Stimulated activated CD4-positive, alpha-beta T cell treated with anti-CD3 and anti-CD28 coated beads, Interleukin-12 subunit alpha, Interleukin-12 subunit beta, amount 100 ng/mL, for 24 hours (primary cell): ENCODE measurements at places on chromosomes 12 and 14.

GRCh38 chr14:58193542-58193941, 6.4 kb upstream of the ACTR10 start:
- DNase-seq, result no peak

DNA sequence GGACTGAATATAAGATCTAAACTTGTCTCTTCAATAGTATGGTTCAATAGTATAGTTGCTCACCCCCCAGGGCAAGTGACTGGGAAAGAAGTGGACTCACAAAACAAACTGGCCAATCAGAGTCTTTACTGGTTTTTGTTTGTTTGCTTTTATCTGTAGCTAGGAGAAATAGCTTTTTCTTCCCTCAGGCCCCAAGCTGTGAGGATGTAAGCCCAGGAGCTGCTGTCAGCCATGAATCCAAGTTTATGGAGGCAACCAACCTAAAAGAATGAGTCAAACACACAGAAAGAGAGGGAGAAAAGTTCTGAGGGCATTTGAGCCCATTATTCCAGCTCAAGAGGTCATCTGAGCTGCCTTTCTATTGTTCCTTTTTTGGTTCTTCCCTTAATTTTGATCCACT, 375.3 kb downstream of the BCAT1 start:
- DNase-seq, result no peak

DNA sequence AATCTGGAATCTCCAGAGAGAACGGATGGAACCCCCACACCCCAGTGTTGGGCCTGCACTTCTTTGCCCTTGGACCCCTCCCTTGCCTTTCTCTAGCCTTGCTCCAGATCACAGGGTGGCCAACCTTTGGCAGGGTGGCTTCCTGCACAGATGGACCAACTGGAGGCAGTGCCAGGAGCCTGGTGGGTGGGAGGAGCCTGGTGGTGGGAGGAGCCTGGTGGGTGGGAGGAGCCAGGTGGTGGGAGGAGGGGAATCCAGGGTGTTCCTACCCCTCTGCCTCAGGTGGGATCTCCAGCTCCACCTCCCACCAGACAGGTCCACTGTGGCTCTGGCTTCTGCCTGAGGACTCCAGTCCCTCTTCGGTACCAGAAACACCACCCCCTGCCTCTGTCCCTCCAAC, 15.0 kb upstream of the ORAI1 start:
- DNase-seq, result no peak

GRCh38 chr12:45863332-45863731, 127.0 kb downstream of the SCAF11 start:
- DNase-seq, result no peak

DNA sequence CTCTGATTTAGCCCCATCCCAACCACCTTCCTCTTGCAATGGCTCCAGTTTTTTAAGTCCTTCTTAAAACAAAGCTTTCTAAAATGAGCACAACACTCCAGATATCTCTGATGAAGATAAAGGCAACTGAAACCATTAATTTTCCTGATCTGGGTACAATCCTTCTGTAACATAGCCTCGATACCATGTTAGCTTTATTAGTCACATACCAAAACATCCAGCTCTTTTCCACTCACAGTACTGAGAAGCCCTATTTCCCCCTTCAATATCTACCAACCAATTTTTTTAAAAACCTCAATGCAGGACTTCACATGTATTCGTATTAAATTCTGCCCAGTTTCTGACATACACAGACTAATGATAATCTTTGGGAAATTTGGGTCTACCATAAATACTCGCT, 105.9 kb downstream of the MED13L start:
- no peak for DNase-seq

- DNase-seq, result no peak
Measured at GRCh38 chr12:90331262-90331661, 622.6 kb upstream of the ATP2B1 start.

DNA sequence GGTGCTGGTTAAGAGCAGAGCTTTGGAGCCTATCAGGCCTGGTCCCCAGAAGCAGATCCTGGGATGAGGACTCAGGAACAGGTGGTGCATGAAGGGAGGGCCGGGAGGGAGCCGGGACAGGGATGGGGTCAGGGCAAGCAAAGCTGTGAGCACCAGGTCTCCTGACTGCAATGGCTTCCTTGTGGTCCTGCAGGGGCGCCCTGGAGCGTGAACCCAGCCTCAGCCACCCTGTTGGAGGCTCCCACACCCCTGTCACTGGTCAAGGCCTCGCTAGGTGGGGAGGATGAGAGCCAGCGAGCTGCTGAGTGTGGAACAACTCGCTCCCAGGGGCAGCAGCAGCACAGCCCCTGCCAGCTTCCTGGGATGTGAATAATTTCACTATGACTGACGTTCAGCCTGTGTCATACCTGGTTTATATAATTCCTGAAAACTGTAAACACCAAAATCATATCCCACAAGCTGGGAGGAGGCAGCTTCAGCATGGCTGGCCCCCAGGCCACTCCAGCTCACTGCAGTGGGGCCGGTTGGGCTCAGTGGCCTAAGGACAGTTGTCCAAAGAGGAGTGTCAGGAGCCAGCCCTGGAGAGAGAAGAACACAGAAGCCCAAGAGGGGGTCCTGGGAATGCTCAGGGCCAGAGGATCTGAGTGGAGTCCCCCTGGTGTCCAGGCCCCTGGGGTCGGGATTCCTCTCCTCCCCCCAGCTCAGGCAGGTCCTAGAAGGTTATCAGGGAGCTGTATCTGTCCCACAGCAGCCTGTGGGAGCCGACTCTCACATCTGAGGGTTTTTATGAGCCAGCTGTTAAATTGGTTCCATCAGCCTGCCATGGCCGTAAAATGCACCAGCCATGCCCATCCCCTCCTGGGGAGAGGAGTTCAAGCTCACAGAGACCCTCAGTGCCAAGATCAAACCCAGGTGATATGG, 272.9 kb downstream of the ADGRD1 start:
- no peak for DNase-seq

DNA sequence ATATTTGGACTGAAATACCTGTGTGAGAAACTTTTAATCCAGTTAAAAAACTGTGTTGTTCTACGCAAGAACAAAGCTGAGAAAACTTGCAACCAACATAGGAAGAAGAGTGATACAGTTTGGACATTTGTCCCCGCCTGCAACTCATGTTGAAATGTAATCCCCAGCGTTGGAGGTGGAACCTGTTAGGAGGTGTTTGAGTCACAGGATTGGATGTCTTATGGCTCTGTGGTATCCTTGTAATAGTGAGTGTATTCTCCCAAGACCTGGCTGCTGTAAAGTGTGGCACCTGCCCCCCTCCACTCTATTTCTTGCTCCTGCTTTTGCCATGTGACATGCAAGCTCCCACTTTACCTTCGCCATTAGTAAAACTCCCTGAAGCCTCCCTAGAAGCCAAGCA, 28.6 kb upstream of the ADAM20 start:
- DNase-seq, result no peak

- DNase-seq, result no peak
Measured at GRCh38 chr12:132503618-132504204, 13.8 kb downstream of the FBRSL1 start.

DNA sequence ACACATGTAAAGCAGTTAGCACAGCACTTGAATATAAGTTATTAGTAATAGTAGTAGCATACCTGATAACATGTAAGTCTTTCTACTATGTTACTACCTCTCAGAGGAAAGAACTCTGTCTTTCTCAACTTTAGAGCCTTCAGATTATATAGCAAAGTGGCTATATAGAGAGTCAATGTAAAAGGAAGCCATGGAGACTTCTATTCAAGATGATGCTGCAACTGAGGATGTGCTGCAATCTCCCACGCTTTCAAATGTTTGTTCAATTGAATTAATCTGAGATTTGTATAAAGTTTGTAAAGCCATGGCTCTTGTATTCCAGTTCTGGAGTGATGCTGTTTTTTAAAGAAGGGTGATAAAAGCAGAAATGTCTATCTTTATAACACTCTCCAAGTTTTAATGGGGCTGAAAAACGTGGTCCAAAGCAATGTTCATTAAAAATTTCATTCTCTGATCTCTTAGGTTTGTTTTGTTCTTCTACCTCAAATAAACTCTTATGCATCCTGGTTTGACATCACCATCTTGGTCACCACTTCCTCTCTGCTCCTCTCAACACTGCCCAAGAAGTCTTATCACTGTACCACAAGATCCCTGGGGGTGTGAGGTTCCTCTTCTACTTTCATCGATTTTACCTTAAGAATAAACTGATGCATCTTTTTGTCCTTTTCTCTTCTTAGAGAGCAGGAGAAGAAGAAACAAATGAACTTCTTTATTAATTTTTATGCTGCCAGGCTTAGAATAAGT, 40.6 kb downstream of the C12orf42 start:
- DNase-seq, result no peak

DNA sequence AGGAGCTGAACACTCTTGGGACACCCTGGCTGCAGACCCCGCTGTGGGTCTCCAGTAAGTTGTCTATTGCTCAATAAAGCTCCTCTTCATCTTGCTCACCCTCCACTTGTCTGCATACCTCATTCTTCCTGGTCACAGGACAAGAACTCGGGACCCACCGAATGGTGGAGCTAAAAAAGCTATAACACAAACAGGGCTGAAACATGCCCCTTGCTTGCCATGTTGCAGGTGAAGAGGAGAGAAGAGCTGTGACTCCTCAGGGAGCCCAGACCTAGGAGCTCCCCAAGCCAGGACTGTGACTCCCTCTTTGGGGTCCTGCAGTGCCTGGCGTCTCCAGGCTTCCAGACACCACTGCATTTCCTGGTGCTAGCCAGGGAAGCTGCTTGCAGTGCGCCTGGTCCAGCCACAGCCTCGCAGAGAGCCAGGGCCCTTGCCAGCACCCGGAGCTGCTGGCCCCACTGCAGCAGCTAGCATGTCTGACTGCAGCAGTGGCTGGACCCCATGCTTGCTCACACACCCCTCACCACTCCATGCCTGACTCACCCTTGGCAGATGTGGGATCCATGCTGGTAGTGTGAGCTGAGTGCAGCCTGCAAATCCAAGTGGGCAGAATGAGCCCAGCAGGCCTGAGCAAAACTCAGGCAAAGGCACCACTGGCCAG, 37.1 kb upstream of the OR5AU1 start:
- no peak for DNase-seq

DNA sequence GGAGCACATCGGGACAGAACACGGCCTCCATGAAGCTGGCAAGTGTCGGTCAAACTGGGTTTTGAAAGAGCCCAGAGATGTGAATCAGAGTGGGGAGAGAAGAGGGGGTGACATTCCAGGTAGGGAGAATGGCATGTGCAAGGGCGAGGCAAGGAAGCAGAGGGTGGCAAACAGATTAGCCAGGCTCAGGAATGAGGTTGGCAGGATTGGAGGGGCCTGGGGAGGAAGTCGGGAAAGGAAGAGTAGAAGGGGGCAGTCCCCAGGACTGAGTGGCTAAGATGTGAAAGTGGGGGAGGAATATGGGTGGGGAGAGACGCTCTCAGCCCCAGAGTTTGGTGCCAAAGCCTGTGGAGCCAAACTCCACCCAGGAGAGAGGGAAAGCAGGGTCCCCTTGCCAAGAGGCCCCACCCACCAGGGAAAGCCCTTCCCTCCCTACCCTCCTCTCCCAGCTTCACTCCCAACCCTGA, 5.5 kb upstream of the HDAC7 start:
- no peak for DNase-seq

DNA sequence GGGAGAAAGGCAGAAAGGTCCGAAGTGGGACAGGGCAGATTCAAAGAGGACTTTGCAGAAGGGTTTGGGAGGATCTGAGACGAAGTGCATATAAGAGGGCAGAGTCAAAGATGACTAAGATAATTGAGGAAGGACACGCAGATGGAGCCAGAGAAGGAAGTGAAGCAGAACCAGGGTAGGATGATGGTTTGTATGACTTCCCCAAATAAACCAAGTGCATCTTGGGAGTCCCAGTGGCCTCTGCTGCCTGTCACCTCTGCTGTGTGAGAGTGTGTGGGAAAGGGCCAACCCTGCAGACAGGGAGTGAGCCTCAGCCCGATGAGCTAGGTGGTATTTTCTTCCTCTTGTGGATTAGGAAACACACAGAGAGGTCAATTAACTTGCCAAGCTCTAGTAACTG, 36.8 kb downstream of the FLVCR2 start:
- DNase-seq, result no peak

DNA sequence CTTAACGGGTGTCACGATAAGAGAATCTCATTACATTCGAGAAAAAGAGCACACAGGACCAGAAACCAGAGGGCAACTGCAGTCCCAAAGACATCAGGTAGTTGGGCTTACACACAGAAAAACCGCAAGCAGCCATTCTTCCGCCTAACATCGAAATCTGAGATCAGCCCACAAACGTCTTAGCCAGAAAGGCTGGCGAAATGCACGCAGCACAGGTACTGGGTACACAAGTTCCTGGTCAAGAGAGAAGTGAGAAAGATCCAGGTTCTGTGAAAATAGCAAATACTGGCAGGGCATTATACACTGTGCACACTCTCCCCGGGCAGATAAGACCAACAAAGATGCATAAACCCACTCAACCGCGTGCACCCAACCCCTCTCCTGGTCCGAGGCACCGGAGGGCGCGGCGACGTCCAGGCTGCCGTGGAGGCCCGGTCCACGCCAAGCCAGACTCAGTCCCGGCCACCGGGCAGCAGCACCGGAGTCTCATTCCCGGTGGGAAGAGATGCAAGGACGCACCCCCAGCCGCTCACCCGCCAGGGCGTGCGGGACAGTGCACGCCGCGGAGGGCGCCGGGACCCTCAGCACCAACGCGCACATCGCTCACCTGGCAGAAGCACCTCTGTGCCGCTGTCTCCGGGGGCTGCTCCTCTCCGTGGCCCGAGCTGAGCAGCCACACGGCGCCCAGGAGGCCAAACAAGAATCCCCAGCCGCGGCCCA, 437 bp downstream of the ERO1A start:
- DNase-seq, result peak; percentile 58

- DNase-seq, result no peak
Measured at GRCh38 chr14:65926935-65927700, 514.6 kb downstream of the FUT8 start.

- no peak for DNase-seq
Measured at GRCh38 chr12:5030066-5030465, 13.6 kb upstream of the KCNA5 start.

DNA sequence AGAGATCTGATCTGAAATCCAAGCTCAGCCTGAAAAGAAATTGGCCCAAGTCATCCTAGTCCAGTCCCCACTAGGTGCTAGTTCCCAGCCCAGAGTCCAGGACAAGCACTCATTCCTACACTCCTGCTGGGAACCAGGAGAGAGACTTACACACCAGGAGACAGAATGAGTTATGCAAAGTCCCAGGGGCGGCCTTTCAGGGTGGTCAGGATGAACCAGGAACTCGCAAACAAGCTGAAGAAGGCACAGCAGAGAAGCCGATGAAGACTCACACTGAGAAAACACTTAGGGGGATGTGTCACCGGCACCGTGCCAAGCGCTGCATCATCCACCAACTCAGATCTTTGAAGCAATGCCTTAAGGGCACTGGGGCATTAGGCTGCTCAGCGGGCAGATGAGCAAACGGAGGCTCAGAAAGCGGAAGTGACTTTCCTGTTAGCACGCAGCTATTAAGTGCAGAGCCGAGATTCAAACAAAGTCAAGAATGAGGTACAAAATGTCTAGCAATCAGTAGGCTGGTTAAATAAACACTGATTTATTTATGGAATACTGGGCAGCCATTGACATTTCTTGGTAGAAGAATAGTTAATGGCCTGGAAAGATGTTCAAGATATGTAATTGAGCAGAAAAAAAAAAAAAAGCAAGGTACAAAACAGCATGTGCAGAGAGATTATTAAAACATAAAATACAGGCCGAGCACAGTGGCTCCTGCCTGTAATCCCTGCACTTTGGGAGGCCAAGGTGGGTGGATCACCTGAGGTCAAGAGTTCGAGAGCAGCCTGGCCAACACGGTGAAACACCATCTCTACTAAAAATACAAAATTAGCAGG, 78.7 kb downstream of the LRRC74A start:
- peak; percentile 54 for DNase-seq
